ENCODE measurements at places on chromosomes 11 and 22. TPM values are rescaled to one million over a fixed set of nuclear protein-coding genes. Genes with fewer than 3 reads are reported as not detected.
A peak's percentile ranks its signal among the peaks of the same experiment; 100 is the strongest.

The KRTAP5-4 gene
- total RNA-seq = not detected

The RAG1 gene
- 3.5 TPM for total RNA-seq

The TTC28 gene
- 121 TPM for total RNA-seq

DNA sequence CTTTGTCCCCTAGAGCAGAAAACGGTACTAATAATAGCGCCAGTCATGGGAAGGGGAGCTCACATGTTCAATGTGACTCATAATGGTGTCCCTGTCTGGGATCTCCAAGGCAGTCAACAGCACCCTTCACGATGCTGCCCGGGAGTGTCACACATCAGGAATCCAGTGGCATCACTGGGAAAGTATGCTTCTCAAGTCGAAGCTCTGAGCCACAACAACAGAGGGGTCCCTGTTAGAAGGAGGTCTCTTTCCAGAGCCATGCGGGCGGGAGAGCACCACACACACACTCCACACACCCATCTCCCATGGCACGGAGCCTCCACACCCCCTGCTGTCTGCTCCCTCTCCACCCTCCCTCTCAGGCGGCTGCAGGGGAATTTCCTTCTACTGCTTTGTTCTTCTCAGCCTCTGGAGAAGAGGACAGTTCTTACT, 119.7 kb downstream of the ETS1 start:
- H3K27ac ChIP-seq = peak overlapping the region; percentile 65
- H3K36me3 ChIP-seq = no peaks in the 10 kb centered on the region
- H3K4me1 ChIP-seq = no peaks in the 10 kb centered on the region
- no peaks in the 10 kb centered on the region for H3K27me3 ChIP-seq

- H3K36me3 ChIP-seq = no peaks in the 10 kb centered on the region
- H3K27me3 ChIP-seq = no peaks in the 10 kb centered on the region
- no peak overlapping the region for H3K4me3 ChIP-seq
- DNase-seq = no peak
Observed at GRCh38 chr22:48523091-48523490, 1304.6 kb downstream of the BRD1 start.

- no peaks in the 10 kb centered on the region for H3K4me1 ChIP-seq
- DNase-seq = no peak
- no peak overlapping the region for H3K27ac ChIP-seq
- no peaks in the 10 kb centered on the region for H3K36me3 ChIP-seq
- no peaks in the 10 kb centered on the region for H3K27me3 ChIP-seq
Observed at GRCh38 chr11:32500001-32500400, 64.7 kb upstream of the WT1 start.

DNA sequence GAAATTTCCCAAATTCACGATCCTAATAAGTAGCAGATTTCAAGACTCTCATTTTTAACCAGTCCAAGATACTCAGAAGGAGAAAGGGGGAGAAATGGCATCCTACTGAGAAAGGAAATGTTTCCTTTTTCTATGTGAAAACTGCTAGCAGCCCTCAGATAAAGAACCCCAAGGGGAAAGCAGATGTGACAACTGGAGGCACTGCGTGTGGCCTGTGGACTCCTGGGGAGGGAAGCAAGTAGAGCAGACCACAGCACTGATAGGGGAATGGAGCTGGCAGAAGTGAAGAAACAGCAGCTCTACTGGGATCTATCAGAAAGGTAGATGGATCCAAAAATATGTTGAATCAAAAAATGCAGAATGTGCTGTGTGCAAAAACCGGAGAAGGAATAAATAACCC, 239.7 kb upstream of the API5 start:
- H3K27ac ChIP-seq = no peak overlapping the region
- no peaks in the 10 kb centered on the region for H3K27me3 ChIP-seq

GRCh38 chr11:110432713-110433392, 3.1 kb downstream of the FDX1 start:
- no peak overlapping the region for H3K4me3 ChIP-seq
- H3K4me1 ChIP-seq = no peaks in the 10 kb centered on the region

GRCh38 chr22:19742160-19743066, 18.2 kb upstream of the TBX1 start:
- no peaks in the 10 kb centered on the region for H3K36me3 ChIP-seq
- H3K27ac ChIP-seq = no peak overlapping the region
- H3K4me1 ChIP-seq = no peaks in the 10 kb centered on the region
- H3K4me3 ChIP-seq = no peak overlapping the region
- no peaks in the 10 kb centered on the region for H3K27me3 ChIP-seq

DNA sequence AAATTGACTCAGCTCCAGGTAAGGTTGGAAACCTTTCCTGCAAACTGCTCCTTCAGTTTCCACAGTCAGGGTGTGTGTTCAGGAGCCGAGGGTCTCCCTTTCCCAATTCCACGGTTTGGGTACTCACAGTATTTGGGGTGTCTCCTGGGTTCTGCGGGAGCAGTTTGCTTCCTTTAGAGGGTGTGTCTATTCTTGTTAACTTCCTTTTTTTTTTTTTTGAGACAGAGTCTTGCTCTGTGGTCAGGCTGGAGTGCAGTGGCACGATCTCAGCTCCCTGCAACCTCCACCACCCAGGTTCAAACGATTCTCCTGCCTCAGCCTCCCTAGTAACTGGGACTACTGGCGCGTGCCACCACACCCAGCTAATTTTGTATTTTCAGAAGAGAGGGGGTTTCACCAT, 251.4 kb downstream of the LUZP2 start:
- no peaks in the 10 kb centered on the region for H3K27me3 ChIP-seq
- no peak overlapping the region for H3K27ac ChIP-seq
- H3K4me1 ChIP-seq = no peaks in the 10 kb centered on the region
- H3K4me3 ChIP-seq = no peak overlapping the region
